Cardiac septum (tissue), 1 donor: ENCODE measurements at places on chromosomes 1 and 21. TPM values are rescaled to one million over a fixed set of nuclear protein-coding genes. Genes with fewer than 3 reads are reported as not detected.

Gene C1orf87
- total RNA-seq, result not detected

Gene NES
- total RNA-seq, result 699 TPM

GRCh38 chr1:26337625-26338024 lies 16.3 kb downstream of the CRYBG2 start:
- DNase-seq, result no peak

- no peak for DNase-seq
Measured at GRCh38 chr1:201870397-201870796, 18.3 kb upstream of the SHISA4 start.

DNA sequence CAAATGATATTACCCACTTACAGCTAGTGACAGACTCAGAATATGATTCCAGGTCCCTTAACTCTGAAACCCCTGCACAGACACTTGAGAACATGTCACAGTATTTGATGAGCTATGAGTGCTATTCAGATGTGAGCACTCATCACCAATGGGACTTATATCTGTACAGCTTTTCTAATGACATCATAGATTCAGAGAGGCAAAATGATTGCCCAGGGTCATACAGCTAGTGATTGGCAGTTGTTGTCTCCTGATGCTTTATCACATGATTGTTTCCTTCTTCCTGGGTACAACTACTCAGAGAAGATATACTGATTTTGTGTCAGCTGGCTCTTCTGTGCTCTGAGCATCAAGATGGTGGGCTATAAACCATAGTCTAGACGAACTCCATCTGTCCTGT lies 428.0 kb upstream of the BEND5 start:
- DNase-seq, result no peak

GRCh38 chr1:205760606-205761005 lies 10.6 kb upstream of the NUCKS1 start:
- no peak for DNase-seq

- no peak for DNase-seq
Measured at GRCh38 chr1:247175458-247175857, 3.6 kb upstream of the ZNF124 start.

DNA sequence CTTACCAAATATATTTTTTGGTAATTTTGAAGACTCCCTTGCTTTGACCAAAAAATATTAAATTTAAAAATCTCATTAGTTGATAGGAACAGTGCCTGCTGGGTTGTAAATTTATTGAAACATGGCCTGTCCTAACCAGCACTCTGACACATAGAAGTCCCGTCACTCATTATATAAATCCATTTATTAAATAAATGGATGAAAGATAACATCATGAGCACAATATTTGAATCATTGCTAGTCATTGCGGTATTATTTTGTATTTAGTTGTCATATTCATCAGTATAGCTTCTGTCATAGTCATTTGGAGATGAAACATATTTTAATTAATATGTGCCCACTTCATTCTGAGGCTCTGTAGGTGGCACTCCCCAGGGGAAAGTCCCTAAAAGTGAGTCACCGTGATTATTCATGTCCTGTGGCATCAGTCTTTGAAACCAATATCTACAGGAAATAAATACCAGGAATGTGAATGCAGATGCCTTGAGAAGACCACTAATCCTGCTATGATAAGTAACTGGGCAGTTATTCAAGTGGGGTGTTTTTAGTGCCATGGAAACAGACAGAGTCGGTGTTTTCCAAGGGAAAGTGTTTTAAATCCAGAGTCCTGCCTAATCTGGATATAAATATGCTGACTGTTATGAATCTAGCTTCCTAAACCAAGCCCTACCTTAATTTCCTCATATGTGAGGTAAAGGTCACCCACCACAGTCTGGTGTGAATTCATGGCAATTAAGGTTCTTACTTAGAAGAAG lies 302.0 kb downstream of the DUSP10 start:
- no peak for DNase-seq

DNA sequence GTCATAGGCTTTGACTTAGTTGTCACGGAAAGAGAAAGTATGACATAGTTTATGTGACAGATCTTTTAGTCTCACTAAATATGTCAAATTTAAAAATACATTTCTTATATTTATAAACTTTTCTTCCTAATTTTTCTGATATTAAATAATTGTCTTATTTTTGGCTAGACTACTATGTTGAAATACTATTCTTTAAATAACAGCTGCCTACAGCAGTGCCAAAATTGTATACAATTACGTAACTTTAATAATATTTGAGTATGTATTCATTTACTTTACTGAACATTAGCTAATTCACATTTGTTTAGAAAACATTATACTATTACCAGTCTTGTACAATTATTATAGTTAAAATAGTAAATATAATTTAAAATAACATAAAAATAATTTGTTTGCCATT lies 137.4 kb downstream of the ADGRL4 start:
- no peak for DNase-seq

DNA sequence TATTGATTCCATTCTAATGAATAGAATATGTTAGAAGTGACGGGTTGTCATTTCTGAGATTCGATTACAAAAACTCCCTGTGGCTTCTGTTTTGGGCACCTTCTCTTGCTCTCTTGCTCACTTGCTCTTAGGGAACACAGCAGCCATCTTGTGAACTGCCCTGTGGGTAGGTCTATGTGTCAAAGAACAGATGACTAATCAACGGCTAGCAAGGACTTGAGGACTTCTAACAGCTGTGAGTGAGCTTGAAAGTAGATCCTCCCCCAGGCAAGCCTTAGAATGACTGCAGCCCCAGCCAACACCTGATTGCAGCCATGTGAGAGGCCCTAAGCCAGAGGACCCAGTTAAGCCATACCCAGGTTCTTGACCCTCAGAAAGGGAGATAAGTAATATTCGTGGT lies 49.3 kb downstream of the AZIN2 start:
- DNase-seq, result no peak

DNA sequence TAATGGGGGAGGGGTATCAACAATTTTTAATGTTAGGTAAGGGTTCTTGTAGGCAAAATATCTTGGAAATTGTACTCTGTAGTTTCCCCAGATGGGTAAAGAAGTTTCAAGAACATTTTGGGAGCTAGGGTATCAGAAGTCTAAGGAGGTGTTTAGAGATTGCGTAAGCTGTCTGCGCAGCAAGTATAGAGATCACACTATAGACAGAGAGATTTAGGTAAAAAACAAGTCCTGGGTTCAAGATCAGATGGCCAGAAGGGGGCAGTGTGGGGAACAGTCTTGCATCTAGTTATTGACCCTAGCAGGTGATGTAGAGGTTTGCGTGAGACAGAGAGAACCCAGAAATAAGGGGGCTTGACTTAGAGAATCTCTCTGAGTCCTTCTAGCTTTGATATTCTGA lies 80.8 kb downstream of the S1PR1 start:
- no peak for DNase-seq
